ENCODE measurements at places on chromosomes 16 and 17. TPM values are rescaled to one million over a fixed set of nuclear protein-coding genes. Genes with fewer than 3 reads are reported as not detected.

TIGD7 gene
- total RNA-seq = 16.2 TPM

GRCh38 chr17:34499576-34499975 is 79.8 kb upstream of the TMEM132E start:
- H3K36me3 ChIP-seq = no peaks in the 10 kb centered on the region
- no peaks in the 10 kb centered on the region for H3K27me3 ChIP-seq
- H3K27ac ChIP-seq = no peak overlapping the region
- no peak for DNase-seq
- no peak overlapping the region for H3K4me3 ChIP-seq

- no peaks in the 10 kb centered on the region for H3K36me3 ChIP-seq
- H3K4me1 ChIP-seq = peaks cover 15% of the 10 kb centered on the region
- H3K4me3 ChIP-seq = peak overlapping the region; percentile 28
- H3K27ac ChIP-seq = no peak overlapping the region
- peaks cover 11% of the 10 kb centered on the region for H3K27me3 ChIP-seq
These were observed 772 bp downstream of the NTN1 start for GRCh38 chr17:9021992-9022572.

GRCh38 chr16:84059111-84059510 is 16.5 kb upstream of the SLC38A8 start:
- no peak overlapping the region for H3K27ac ChIP-seq
- no peak for DNase-seq
- peaks cover 87% of the 10 kb centered on the region for H3K36me3 ChIP-seq
- H3K4me1 ChIP-seq = peaks cover 8% of the 10 kb centered on the region

DNA sequence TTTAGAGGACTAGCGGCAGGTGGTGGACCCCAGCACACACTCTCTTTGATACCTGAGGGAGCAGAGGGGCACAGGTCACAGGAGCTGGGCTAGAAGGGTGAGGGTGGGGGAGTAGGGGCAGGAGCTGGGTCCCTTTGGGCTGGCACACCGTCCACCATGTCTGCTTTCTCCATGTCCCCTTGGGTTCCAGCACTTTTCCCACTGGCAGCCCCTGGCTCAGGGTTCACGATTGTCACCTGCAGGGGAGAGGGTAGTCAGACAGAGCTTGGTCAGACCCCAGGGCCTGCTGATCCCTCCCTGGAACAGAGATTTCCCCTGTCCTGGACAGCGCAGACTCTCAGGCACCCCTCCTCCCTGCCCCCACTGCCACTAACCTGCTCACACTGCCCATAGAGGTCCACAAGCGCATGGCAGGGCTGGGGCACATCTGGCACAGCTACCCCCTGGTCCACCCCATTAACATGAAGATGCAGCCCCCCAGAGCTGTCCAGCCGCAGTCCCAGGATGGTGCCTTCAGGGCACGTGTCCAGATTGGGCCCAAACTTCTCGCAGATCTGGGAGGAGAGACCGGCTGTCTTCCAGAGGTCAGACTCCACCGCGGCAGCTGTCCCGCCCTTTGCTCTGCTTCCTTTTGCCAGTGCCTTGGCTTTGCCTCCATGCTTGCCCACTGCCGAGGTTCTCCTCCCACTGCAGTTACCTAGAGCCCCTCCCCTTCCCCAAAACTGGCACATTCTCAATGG is 3.1 kb upstream of the GPS2 start:
- no peak overlapping the region for H3K4me3 ChIP-seq
- no peak for DNase-seq
- H3K36me3 ChIP-seq = peaks cover 57% of the 10 kb centered on the region
- no peak overlapping the region for H3K27ac ChIP-seq
- peaks cover 20% of the 10 kb centered on the region for H3K4me1 ChIP-seq
- H3K27me3 ChIP-seq = no peaks in the 10 kb centered on the region

Data from thyroid gland (tissue), 4 donors.